Upper lobe of right lung (tissue), 1 donor: ENCODE measurements at places on chromosomes 4 and X.

- no peak for DNase-seq
Measured at GRCh38 chr4:71855944-71856343, 72.1 kb upstream of the GC start.

DNA sequence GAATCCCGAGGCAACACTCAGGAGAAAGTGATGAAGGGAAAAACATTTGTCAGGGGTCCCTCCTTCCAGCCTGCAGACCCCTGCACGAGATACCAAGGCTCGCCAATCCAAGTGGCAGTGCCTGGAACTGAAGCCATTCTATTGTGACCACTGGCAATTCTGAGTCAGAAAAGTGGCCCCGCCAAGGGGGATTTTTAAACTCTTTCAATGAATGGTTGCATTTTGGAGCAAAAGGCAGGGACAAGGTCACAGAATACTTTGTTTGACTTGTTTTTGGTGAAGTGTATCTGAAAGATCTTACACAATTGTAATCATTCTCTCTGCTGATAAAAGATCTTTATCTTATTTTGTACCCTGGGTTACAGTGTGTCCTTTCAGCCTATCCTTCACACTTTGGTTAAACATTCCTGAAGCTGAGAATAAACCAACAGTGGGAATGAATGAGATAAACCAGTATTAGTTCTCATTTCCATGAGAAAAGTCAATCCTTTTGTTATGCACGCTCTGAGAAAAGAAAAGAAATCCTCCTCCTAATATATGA lies 115.9 kb upstream of the PDLIM3 start:
- DNase-seq, result no peak

- DNase-seq, result no peak
Measured at GRCh38 chr4:187883836-187884475, 111.6 kb upstream of the ZFP42 start.

DNA sequence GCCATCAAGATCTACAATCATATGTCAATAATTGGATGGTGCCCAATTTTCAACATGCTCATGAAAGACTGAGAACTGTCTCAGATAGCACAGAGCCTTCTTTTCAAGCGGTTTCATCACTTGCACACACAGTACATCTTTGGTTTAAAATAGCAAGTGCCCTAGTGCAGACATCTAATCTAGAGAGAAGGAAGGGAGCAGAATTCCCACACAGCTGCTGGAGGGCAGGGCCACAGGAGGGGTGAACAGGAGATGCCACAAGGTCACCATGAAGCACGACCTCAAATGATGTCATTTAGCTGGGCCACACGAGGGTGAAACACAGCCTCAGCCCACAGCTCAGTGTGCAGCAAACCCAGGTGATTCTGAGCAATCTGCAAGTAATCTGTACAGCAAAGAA lies 24.3 kb downstream of the LEF1 start:
- no peak for DNase-seq

DNA sequence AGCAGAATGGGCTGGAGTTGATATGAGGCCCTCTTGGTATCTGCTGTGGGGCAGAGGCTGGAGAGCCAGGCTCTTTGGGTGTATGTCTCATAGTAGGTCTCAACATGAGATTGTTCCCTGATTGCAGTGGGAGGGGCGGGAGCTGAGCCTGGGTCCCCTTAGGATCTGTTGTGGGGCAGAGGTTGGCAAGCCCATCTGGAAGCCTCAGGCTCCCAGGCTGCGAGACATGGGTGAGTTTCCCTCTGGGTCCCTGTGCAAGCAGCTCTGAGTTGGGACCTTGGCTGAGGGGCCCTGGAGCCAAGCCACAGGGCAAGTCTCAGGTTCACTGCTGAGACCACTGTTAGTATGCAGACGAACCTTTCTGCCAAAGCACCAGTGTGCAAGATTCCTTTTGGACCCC lies 201.9 kb downstream of the ARHGAP10 start:
- DNase-seq, result no peak

GRCh38 chrX:130413415-130413814 lies 11.6 kb downstream of the RBMX2 start:
- DNase-seq, result no peak

- no peak for DNase-seq
Measured at GRCh38 chr4:44071959-44072955, 376.4 kb downstream of the KCTD8 start.

DNA sequence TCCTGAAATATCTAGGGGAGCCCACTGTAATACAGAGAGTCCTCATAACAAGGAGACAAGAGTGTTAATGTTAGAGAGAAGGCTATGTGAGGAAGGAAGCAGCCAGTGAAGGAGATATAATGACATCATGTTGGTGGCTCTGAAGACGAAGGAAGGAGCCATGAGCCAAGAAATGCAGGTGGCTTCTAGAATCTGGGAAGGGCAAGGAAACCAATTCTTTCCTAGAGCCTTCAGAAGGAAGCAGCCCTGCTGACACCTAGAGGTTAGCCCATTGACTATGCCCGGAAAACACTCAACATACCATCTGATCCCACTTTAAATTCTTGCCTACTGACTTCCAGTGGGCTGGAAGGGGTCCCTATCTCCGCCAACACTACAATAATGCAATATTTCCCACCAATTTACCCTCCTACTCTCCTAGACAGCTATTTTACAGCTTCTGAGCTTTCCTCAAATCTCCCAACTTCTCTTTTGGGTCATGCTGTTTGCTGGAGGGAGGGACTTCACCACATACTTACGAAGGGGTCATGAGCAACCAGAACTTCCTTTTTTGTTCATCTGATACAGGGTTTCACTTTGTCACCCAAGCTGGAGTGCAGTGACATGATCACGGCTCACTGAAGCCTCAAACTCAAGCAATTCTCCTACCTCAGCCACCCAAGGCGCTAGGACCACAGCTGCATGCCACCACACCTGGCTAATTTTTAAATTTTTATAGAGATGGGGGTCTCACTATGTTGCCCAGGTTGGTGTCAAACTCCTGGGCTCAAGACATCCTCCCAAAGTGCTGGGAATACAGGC lies 25.2 kb upstream of the G3BP2 start:
- no peak for DNase-seq
